ENCODE measurements at places on chromosomes 3 and 15. TPM values are rescaled to one million over a fixed set of nuclear protein-coding genes. Genes with fewer than 3 reads are reported as not detected.

CYP1A1 gene
- 2.1 TPM for total RNA-seq

CYP1A2 gene
- not detected for total RNA-seq

ZMYND10 gene
- total RNA-seq, result 1.9 TPM

PLXNB1 gene
- total RNA-seq, result 7.3 TPM

SCAANT1 gene
- not detected for total RNA-seq

SOX2 gene
- total RNA-seq, result not detected

CSK gene
- total RNA-seq, result 297 TPM

LMLN gene
- 8.4 TPM for total RNA-seq

TERC gene
- total RNA-seq, result 10.2 TPM

All from activated naive CD4-positive, alpha-beta T cell treated with anti-CD3 and anti-CD28 coated beads, Interleukin-2, amount 50 U/mL, for 72 hours (primary cell).